ENCODE measurements at places on chromosomes 5 and 9.

DNA sequence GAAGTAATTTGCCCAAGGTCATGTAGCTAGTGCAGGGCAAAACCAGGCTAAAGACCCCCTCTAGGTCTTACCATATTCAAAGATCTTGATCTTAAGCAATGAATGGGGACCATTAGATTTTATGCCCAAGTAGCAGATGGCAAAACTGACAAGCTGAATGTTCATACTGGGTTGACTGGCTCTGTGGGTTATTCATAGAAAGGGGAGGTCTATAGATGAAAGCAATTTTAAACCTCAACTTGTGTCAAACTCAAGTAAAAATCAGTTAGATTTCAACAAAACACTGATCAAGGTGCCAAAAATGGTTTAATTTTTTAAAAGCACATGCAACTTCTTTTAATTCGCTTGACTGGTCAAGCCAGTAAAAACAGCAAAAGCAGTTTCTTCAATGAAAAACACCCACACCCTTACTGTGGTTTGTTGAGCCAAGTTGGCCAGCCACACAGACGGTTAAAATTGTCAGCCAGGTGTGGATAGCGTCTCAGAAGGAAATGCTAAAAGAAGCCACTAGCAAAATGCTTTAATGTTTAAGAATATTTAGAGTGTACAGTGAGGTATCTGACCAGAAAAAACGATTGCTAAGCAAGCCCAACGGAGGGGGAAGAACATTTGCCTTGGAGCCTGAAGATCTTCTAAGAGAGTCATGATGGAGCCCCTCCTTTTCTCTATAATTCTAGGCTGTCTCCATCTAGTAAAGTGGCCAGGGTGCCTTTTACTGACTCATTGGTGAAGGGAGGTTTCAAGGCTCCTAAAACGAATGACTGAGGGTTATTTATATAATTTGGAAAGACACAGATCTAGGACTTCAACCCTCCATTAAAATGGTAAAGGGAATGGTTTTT is 539.6 kb upstream of the CLINT1 start:
- no peak for DNase-seq

- no peak for DNase-seq
Measured at GRCh38 chr5:148384380-148384737, 601 bp downstream of the FBXO38 start.

GRCh38 chr5:35651002-35651756 is 33.5 kb downstream of the SPEF2 start:
- DNase-seq = no peak

- no peak for DNase-seq
Measured at GRCh38 chr5:54243483-54244080, 66.8 kb downstream of the ARL15 start.

DNA sequence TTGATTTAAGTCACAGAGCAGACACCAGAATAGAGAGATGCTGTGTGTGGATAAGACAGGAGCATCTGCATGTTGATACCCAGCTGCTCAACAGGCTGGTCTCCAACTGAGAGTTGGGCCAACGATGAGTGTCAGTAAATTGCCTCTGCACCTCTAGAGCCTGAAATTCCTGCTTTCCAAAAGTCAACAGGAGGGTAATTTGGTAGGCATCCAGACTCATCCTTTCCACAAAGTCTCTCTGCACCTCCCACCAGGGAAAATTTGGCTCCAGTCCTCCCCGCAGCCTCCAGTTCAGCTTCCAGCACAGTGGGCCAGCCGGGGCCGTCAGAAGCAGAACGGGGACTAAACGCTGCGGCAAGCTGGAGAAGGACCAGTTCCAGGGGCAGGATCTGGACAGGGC is 136.9 kb downstream of the RFK start:
- DNase-seq = no peak

Measured in GM19239 (cell line).